ENCODE measurements at places on chromosomes 4 and X.

GRCh38 chr4:186758929-186759682 lies 35.5 kb upstream of the FAT1 start:
- no peak for DNase-seq

DNA sequence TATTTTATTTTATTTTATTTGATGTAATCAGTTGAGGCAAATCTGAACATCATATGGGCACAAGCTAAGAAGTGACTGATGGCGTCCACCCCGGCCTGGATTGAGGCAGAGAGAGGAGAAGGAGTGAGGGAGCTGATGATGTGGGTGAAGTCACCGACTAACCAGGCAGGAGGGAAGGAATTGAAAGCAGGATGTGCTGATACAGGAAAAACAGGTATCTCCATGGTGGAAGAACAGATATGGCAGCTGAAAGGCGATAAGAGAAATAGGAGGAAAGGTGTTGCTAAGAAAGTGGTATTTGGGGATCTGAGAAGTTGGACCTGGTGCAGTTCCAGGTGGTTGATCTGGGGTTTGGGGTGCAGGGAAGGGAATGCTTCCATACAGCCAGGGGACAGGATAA lies 37.6 kb upstream of the GYPB start:
- no peak for DNase-seq

GRCh38 chr4:11424000-11424399 lies 4.7 kb downstream of the HS3ST1 start:
- DNase-seq, result no peak

GRCh38 chr4:28351826-28352225 lies 1491.2 kb downstream of the STIM2 start:
- no peak for DNase-seq

Measured in activated CD8-positive, alpha-beta memory T cell treated with anti-CD3 and anti-CD28 coated beads for 1 hour (primary cell).